Right atrium auricular region (tissue), 2 donors: ENCODE measurements at places on chromosomes 7 and 10.
A peak's percentile ranks its signal among the peaks of the same experiment; 100 is the strongest.

DNA sequence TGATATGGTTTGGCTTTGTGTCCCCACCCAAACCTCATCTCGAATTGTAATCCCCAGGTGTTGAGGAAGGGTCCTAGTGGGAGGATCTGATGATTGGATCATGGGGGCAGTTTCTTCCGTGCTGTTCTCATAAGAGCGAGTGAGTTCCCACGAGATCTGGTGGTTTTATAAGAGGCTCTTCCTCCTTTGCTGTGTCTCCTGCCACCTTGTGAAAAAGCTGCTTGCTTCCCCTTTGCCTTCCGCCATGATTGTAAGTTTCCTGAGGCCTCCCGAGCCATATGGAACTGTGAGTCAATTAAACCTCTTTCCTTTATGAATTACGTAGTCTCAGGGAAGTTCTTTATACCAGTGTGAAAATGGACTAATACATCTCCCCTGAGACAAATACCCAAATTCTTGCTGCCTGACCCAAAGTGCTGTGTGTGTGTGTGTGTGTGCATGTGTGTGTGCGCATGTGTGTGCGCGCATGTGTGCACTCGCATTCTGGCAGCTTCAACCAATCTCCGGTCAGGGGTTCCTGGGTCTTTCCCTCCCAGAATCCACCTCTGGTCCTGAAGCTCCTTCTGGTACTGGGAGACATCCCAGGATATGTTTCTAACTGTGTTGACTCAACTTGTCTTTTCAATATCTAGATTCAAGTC lies 98.1 kb upstream of the LRRC4 start:
- no peak for DNase-seq

GRCh38 chr10:80545258-80545881 lies 7.7 kb downstream of the SH2D4B start:
- peak; percentile 23 for DNase-seq

- DNase-seq = no peak
Observed at GRCh38 chr10:24993237-24993958, 22.6 kb downstream of the ENKUR start.

DNA sequence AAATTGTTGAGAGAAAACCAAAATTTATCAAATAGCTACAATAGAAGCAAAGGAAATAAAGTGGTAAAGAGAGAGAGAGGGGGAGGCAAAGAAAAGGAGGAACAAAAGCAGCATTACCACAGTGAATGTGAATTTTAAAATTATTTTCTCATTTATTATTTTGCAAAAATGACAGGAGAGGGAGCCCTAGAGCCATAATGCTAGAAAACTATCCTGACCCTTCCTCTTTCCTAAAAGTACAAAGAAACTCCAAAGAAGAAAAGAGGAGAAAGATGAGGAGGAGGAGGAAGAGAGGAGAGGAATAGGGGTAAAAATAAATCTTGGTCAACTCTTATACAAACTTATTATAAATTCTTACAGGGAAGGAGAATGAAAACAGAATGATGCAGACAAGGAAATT lies 921.5 kb downstream of the NRG3 start:
- no peak for DNase-seq

DNA sequence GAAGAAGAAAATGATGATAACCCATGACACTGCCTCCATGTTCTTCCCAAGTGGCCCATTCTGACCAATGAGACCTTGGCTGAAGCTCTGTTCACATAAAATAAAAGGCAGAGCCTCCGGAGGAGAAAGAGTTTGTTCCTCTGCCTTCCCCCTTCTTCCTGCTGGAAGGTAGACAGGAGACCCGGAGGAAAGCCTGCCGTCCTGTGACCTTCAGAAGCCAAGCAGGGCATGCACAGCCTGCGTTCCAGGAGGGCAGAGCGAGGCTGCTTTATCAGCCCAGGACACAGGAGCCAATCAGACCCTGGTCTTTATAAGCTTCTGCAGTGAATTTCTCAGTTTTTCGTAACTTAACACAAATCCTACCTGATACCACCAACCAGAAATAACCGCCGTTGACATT lies 8.6 kb upstream of the GRID1 start:
- no peak for DNase-seq

GRCh38 chr7:35624299-35625186 lies 70.4 kb downstream of the HERPUD2 start:
- no peak for DNase-seq

DNA sequence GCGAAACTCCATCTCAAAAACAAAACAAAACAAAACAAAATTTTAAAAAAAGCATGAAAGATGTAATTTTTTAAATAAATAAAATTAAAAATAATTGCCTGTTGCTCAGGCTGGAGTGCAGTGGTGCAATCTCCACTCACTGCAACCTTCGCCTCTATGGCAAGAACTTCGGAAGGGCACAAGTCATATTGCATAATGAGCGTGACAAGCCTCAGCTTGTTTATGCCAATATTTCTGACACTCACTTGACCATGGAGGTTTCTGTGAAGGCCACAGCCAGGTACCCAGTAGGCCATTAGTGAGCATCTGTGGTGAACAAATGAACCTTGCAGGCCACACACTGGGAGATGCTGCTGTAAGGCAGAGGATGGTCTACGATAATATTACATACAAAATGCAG lies 106.1 kb upstream of the KMT2C start:
- DNase-seq = no peak

- DNase-seq = no peak
Observed at GRCh38 chr7:1967512-1968396, 265.0 kb downstream of the MAD1L1 start.

DNA sequence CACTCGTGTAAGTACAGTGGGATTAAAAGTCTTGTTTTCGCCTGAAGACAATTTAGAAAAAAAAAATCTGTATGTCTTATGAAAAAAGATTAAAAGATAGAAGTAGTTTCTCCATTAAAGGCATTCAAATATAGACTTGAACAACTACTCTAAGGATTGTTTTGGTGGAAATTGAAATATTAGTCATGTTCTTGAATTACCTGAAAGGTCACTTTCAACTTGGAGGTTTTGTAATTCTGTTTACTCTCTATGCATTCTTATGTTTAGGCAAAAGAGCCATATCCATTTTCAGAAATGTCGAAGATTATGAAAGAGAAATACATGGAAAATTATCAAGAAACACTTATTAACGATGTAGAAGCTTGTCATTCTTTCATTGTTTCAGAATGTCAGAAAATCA lies 373.7 kb downstream of the ARL4A start:
- no peak for DNase-seq

DNA sequence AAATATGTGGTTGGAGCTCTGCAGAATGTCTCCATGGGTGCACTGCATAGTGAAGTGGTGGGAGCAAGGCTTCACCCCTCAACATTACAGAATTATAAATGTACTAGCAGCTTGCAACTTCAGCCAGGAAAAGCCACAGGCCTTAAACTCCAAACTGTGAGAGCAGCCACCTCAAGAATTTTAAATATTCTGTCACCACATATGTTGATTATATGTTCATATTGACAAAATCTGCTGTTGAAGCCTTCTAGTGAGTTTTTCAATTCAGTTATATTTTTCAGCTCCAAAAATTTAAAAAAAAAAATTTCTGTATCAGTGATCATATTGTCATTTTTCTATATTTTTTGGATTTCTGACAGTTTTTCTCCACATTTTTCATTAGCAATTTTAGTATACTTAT lies 30.9 kb upstream of the AKR1C2 start:
- no peak for DNase-seq

DNA sequence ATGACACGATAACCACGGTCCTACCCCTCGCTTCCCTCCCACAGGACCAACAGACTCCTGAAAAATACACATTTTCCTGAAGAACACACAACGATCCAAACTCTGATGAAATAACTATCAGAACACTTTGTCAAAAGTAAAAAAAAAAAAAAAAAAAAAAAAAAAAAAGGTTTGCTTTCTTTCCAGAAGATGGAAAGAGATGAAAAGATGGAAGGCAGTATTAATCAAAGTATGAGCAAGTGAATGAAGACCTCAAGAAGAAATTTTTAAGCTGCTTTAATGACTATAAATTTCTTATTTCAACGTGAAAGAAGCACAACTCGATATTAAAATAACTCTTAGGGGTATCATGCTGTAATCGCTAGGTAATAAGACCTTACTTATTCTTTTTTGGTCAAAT lies 202.3 kb downstream of the CHCHD3 start:
- no peak for DNase-seq

DNA sequence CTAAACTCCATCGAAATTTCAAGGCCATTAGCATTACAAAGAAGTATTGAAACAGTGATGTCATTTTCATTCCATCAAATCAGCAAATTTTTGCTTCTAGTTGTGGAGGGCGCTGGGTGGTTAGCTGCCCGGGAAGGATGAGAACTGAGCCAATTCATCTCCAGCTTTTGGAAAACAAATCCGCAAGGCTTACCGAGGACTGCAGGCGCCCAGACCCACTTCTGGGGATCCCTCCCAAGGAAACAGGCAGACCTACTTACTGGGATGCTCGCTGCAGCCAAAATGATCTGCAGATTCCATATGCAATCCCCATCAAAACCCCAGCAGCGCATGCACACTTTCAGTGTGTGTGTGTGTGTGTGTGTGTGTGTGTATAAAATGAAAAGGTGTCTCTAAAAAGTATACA lies 19.2 kb downstream of the TNRC18 start:
- DNase-seq = no peak

DNA sequence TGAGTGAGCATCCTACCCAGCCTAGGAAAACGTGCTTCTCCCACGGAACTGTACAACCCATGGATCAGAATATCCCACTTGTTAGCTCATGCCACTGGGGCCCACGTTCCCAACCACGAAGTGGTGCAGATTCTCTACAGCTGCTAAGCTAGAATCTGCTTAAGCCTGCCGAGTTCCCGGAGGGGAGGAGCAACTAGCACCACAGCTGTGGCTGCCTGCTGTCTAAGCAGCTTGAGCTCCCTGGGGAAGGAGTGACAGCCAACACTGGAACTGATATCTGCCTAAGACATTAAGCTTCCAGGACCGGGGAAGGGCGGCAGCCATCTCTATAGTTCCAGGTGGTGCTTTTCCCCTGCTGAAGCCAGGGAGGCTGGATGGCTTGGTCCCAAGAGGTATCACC lies 334.7 kb upstream of the CHRM2 start:
- no peak for DNase-seq

GRCh38 chr10:98276311-98276710 lies 8.3 kb upstream of the LOXL4 start:
- DNase-seq = no peak

DNA sequence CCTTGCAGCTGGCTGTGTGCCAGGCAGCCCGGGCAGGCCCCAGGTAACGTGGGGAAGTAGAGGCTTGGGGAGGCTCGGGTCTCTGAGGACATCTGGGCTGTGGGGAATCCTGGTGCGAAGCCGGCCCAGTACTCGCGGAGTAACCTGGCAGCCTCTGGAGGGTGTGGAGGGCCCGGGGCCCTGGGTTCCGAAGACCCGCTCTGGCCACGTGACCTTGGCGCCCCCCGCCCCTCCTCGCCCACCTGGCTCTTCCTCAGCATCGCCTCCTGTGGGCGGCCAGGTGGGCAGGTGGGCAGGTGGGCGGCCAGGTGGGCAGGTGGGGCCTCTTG lies 143.1 kb downstream of the WDR37 start:
- DNase-seq = no peak

- no peak for DNase-seq
Observed at GRCh38 chr7:43044511-43044910, 67.9 kb upstream of the HECW1 start.

DNA sequence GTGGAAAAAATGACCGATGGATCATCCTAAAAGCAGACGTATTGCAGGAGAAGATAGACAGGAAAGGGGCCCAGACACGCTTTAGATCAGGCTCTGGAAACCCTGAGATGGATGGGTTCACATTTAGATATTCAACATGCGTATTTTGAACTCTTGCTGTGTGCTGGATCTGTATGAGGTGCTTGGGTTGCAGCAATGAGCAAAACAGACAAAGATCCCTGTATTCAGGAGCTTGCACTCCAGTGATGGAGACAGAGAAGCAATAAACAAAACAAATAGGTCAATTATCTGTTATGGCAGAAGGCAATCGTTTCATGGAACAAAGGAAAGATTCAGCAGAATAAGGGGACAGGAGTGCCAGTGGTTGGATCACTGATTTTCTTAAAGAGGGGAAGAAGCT lies 201.9 kb upstream of the AGK start:
- no peak for DNase-seq

DNA sequence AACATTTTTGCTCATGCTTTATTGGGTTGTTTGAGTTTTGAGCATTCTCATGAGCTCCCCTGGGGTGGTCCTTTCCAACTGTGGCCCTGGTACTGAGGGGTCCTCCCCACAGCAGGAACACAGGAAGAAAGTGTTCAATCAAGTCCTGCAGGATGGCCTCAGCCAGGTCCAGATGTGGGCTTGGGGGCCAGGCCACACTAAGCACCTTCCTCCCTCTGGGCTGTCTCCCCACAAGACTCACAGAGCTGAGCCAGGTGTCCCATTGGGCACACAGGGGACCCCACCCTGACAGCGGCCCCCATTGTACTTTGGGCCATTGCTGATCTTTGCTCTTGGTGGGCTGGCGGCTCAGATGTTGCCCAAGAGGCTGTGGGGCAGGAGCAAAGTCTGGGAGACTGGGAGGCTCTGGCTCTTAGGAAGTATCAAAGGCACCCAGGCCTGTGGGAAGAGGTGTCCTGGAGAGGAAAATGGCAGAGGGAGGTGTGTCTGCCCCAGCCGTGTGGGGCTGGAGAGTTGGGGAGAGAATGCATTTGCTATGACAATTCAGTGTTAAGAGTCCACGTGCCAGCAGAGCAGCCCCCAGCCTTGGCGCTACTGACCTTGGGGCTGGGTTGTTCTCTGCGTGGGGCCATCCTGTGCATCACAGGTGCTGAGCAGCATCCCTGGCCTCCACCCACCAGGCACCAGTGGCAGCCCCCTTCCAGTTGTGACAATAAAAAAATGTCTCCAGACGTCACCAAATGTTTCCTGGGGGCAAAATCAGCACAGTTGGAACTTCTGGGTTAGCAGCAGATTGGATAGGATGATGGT lies 17.8 kb downstream of the SCART1 start:
- no peak for DNase-seq

- no peak for DNase-seq
Observed at GRCh38 chr7:4269086-4269485, 413.0 kb upstream of the FOXK1 start.

DNA sequence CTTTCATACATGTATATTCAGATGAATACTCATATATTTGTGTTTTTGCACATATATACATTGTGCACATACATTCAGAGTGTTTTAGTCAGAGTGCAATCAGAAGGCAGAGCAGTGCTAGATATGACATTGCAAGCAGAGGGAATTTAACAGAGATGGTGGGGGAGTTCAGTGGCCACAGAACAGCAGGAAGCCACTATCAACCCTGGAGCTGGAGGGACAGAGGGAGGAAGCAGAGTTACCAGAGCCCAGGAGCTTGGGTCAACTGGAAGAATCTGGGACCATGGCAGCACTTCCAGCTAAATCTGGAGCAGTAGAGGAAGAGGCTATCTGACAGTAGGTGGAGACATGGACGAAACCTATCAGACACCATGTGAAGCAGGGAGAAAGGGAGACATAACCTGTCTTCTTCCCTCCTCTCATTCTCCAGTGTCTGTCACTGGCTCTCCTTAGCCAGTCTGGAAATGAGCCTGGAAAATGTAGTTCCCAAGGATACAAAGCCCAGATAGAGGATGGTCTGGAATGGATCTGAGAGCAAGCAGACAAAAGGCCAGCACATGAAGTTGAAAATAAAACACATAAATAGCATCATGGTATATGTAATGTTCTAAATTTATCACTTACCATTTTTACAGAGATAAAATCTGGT lies 33.6 kb upstream of the HERPUD2 start:
- no peak for DNase-seq
